ENCODE measurements at places on chromosomes 7 and 10. TPM values are rescaled to one million over a fixed set of nuclear protein-coding genes. Genes with fewer than 3 reads are reported as not detected.

- no peak for DNase-seq
Measured at GRCh38 chr10:91536111-91536510, 96.8 kb downstream of the PPP1R3C start.

GRCh38 chr10:128530301-128530700 is 404.1 kb upstream of the MKI67 start:
- no peak for DNase-seq

EBF3 gene
- not detected for total RNA-seq

PIP gene
- total RNA-seq: not detected

GRCh38 chr10:84826704-84827103 is 498.3 kb downstream of the CCSER2 start:
- DNase-seq: no peak

- DNase-seq: no peak
Measured at GRCh38 chr10:93473804-93474472, 8.2 kb downstream of the MYOF start.

DNA sequence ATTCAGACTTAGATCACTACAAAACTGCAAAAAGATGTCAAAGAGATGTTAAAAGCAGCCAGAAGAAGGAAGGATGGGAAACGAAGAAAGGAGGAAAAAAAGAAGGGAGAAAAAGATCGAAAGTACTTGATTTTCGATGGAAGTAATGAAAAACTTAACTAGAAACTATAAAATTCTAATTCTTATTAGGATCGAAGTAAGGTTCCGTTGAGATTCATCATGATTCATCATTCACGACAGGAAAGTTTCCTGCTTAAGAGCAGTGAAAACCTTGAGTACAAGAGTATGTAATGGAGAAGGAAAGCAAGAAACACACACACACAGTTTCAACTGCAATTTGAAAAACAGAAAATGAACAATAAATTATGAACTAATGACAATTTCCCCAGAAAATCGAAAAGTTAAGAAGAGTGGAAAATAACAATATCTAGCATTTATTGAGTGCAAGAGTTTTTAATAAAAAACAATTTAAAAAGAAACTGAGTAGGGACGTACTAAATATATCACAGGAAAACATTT is 1.1 kb upstream of the ING3 start:
- no peak for DNase-seq

DNA sequence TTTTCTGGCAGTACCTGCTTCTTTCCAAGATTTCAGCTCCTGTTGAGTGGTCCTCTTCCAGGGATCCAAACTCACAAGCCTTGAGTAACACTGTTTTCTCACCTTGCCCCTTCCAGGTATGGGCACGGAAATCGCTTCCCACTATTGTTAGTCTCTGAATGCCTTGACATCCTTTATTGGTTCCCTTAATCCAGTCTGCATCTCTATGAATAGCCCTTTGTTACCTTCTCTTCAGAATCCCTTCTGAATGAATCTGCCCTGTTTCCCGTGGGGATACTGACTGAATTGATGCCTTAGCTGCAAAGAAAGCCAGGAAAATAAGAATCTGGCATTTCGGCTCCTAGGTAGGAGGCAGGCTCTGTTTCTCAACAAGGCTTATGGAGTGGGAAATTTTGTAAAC is 467.7 kb downstream of the PLXNA4 start:
- DNase-seq: no peak

BPGM gene
- total RNA-seq: 19.7 TPM

IL6 gene
- total RNA-seq: 0.66 TPM

TMEM229A gene
- not detected for total RNA-seq

THAP5 gene
- total RNA-seq: 27.2 TPM

UFSP1 gene
- total RNA-seq: 2.3 TPM

SRGN gene
- total RNA-seq: 366 TPM

GRCh38 chr10:5976512-5977470 is 552 bp downstream of the IL15RA start:
- peak; percentile 76 for DNase-seq
